ENCODE measurements at places on chromosomes 6 and 20.

DNA sequence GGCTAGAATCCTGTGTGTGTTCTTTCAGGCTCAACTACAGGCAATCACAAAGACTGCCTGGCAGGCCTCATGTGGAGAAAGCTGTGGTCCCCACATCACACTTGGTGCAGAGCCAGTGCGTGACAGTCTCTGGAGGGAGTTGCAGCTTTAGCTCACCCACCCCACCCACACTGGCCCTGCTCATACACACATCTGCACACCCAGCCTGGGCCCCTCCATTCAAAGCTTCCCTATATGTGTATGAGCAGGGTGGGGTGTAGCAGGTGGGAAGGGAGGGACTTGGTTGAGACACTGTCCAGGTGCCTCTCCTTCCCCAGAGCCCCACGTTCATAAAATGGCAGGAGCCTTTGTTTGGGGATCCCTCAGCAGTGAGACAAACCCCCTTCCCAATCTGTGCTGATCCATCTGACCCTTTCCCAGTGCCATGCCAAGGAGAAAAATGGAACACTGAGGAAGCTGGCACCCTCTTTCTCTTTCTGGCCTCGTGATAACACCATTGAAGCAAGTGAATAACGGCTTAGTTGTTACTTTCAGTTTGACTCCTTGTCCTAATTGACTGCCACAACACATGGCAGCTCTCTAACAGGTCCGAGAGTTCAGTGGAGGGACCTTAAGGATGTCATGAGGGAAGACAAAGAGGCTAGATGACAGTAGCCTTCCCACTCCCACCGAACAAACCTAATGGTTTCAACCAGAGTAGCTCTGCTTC is 53.8 kb upstream of the NRSN1 start:
- no peak for DNase-seq

GRCh38 chr20:64157878-64158277 is 6.4 kb upstream of the MYT1 start:
- no peak for DNase-seq

GRCh38 chr6:29466241-29466640 is 9.3 kb downstream of the OR2H1 start:
- no peak for DNase-seq

- no peak for DNase-seq
Observed at GRCh38 chr20:11401988-11402387, 515.7 kb upstream of the BTBD3 start.

Measured in fibroblast of skin of left quadriceps (primary cell).